ENCODE measurements at places on chromosomes 12 and 14.

DNA sequence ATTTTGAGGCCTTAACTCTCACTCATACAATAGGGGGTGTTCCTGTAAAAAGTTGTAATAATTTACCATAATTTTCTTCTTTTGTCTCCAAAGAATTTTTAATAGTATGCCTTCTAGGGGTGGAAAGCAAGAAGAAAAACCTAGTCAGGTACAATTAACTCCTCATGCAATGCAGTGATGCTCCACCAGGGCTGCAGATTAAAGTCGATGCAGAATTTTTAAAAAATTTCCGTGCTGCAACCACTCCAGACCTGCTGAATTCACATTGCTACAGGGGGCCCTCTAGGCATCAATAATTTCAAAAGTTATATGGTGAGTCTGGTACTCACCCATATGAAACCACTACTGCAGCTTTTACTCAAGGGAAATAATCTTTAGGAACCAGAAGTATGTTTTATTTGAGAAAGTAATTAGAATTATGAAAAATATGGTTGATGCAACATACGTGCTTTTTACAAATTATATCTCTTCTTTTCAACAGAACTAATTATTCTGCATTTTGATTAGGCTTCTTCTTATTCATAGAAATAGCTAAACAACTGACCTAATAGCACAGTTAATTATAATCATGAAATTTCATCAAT lies 353.2 kb downstream of the BCAT1 start:
- no peak for DNase-seq

GRCh38 chr12:69073035-69073434 lies 140.1 kb upstream of the CPM start:
- DNase-seq = no peak

GRCh38 chr12:46133751-46134150 lies 135.1 kb downstream of the SLC38A1 start:
- no peak for DNase-seq

DNA sequence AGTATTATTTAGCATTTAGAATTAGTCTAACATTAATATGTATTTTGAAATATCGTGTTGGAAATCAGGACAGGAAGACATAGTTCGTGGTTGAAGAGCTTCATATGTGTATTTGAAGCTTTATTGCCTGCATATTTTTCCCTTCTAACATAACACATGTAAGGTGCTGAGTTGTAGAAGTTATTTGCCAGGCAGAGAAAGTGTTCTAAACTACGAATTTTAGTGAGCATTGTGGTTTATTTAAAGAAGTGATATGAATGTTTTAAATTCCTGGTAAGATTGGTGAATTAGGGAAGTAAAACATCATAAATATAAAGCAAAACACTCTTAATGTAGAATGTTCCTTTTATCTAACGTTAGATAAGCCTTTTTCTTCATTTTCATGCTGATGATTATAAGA lies 2.5 kb downstream of the RASSF3 start:
- DNase-seq = no peak

DNA sequence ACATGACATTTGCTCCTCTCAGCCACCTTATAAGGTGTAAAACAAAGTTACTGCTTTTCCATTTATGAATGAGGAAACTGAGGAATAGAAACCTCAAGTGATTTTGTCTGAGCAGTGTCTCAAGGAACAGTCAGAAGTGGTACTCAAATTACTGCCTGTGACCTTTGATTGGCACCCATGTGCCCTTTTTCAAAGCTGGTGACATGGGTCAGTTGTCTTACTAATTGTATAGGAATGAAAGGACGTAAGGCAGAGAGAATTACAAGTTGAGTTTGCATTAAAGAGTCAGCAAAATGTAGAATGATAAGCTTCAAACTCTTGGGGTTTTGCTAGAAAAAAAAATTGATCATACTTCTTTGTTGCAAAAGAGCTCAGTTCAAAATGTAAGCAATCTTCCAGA lies 129.1 kb downstream of the GTF2A1 start:
- DNase-seq = no peak

DNA sequence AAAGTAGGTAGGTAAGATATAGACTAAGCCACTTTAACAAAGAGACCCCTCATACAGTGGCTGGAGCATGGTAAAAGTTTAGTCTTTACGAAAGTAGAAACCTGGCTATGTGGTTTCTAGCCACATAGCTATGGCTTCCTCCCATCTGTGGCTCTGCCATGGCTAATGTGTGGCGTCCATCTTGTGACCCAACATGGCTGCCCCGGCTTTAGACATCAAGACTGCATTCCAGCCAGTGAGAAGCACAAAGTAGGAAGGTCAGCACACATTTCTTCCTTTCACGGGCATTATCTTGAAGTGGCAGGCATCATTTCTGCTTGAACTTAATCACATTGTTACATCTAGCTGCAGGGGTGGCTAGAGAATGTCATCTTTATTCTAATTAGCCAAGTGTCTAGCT lies 148.3 kb downstream of the TBX5 start:
- DNase-seq = no peak

GRCh38 chr14:54310151-54310850 lies 86.5 kb upstream of the CDKN3 start:
- no peak for DNase-seq

GRCh38 chr14:99570544-99571302 lies 33.3 kb downstream of the CCDC85C start:
- no peak for DNase-seq

GRCh38 chr12:23949348-23950209 lies at the start of gene SOX5:
SOX5 (minus strand) TSS chr12:23949670; CDS start chr12:23949601, 69 bp downstream.
- DNase-seq = no peak

GRCh38 chr12:127304751-127305725 lies 961.9 kb upstream of the TMEM132C start:
- DNase-seq = peak; percentile 84

- DNase-seq = no peak
These were observed 370.1 kb upstream of the DDHD1 start for GRCh38 chr14:53523226-53523625.

- DNase-seq = no peak
These were observed 156.4 kb downstream of the ESR2 start for GRCh38 chr14:64137657-64138290.

GRCh38 chr12:19456176-19456575 lies 16.9 kb downstream of the AEBP2 start:
- DNase-seq = no peak

DNA sequence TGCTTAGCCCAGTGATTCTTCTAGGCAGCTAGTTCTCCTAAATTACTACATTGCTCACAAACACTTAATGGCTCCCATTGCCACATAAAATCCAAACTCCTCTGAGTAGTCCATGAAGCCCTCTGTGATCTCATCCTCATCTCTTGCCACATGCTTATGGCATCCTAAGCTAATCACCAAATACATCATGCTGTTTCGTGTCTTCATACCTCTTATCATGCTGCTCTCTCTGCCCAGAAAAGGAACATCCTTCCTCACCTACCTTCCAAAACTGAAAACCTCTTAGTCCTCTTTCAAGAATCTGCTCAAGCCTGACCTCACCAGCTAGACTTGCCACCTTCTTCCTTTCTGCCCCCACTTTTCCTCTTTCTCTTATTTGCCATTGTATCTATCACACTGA lies 108.5 kb downstream of the DUSP6 start:
- no peak for DNase-seq

DNA sequence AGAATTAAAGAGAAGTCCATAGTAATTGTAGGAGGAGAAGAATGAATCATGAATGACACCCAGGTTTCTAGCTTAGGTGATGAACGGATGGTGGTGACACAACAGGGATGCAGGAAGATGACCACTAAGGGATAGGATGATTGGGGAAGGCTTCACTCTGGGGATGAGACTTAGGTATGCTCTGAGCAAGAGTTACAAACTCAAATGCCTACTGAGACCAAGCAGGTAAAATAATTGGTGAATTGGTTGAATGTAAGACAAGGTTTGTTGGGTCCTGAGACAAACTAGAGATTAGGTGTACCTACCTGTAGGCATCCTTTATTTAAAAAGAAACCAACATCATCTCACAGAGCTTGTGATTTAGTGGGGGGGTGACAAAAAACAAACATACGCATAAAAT lies 116.3 kb downstream of the CFAP54 start:
- no peak for DNase-seq

DNA sequence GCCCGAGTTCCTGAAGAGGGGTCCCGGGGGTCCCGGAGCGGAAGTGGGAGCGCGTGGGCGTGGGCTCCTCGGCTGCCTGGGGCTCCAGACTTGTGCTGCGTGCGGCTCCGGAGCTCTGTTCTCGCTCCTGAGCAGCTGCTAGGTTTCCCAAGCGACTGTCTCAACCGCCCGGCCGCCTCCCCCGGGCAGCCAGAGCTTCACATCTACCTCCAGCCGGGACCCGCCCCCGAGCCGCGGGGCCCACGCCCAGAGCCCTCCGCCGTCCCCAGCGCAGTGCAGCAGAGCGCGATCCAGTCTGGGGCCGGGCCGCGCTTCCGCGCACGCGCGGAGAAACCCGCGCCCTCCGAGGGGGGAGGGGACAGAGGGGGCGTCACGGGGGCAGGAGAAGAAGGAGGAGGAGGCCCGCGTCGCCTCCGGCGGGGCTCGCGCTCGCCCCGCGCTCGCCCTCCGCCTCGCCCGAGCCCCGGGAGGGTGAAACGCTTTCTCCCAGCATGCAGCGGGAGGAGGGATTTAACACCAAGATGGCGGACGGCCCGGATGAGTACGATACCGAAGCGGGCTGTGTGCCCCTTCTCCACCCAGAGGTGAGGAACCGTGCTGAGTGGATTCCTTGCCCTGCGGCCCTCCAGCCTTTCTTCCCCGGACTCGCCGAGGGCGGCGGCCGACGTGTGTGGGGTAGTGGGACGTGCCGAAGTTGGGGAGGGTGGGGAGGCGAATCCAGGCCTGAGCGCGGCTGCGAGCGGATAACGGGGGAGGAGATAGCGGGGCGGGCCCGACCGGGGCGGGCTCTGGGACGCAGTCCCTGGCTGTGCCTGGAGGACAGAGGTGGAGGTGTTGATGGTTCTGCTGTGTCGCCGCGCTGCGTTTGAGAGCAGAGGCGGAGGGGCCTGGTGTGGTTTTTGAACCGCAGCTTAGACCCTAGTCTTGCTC lies at the start of gene ZDHHC17:
TSS of gene ZDHHC17 (plus strand) at position 370 of the 930 bp plus-strand sequence. CDS start at position 492, 122 bp downstream.
- no peak for DNase-seq

GRCh38 chr14:97854918-97855317 lies 1057.7 kb downstream of the VRK1 start:
- peak; percentile 19 for DNase-seq

DNA sequence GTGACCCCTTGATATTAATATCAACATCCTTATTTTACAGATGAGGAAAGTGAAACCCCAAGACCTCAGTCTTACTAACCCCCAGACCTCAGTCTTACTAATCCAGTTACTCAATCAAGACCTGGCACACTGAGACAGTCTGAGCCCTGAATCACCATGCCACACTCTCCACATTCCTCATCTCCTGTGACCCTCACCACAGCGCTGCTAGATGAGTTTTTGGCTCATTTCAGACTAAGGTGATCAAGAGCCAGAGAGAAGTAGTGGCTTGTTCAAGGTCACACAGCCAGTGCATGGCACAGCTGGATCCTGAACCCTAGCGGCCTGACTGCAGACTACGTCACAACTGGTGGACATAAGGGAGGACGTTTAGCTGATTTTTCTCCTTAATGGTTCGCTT lies 579.2 kb downstream of the BCL11B start:
- no peak for DNase-seq

GRCh38 chr14:62734831-62735230 lies 310.4 kb downstream of the KCNH5 start:
- no peak for DNase-seq

DNA sequence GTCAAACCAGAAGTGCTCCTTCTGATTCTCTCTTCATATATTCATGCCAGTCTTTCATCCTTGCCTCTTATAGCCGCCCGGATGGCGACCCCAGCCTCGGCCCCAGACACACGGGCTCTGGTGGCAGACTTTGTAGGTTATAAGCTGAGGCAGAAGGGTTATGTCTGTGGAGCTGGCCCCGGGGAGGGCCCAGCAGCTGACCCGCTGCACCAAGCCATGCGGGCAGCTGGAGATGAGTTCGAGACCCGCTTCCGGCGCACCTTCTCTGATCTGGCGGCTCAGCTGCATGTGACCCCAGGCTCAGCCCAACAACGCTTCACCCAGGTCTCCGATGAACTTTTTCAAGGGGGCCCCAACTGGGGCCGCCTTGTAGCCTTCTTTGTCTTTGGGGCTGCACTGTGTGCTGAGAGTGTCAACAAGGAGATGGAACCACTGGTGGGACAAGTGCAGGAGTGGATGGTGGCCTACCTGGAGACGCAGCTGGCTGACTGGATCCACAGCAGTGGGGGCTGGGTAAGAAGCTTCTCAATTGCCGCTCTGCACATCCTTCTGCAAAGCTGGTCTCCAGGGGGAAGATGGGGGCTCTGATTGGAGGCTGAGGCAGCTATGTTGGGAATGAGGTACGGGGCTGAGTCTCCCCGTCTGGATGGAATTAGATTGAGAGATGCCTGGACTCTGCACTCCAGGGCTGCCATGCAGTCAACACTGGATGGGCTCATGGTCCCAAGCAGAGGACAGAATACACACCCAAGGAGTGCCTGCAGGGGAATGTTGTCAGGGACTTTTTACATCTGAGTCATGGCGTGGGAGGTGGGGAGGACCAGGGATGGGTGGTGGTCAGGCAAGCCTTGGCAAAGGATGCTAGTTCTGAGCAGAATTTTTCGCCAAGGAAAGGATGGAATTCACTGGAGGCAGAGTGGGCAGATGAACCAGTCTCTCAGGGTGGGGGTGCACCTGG lies 1.3 kb downstream of the BCL2L2 start:
- DNase-seq = no peak

DNA sequence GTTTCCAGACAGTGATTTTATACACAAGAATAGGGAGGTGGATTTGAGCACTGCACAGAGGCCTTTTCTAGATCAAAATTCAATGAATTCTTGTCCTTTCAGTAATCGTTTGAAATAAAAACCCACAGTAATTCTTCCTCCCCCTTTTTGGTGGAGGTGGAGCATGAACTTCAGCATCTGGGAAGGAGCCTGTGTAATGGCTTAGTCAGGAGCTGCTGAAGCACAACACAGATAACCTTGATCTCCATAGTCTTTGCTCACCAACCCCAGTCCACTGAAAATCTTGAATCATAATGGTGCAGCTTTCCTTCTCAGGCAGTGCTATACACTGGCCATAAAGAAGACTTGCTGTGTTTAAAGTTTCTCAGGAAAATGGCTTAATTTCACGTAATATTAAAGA lies 6.4 kb upstream of the TBPL2 start:
- no peak for DNase-seq

GRCh38 chr12:50313256-50313931 lies 30.1 kb upstream of the LIMA1 start:
- no peak for DNase-seq

DNA sequence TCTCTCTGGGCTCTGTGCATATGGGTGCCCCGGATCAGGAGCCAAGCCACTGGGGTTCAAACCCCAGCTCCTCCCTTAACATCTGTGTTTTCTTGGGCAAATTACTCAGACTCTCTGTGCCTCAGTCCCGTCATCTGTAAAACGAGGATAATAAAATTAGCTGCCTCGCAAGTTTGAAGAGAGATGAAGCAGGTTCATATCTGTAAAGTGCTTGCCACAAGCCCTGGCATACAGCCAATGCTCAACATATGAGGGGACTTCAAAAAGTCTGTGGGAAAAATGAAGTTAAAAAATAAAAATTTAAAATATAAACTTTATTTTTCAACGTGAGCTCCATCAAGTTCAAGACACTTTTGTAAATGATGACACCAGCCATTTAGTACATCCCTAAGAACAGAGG lies 276.7 kb downstream of the FOXN3 start:
- no peak for DNase-seq
